Posterior vena cava (tissue), 2 donors: ENCODE measurements at places on chromosomes 3 and 15. TPM values are rescaled to one million over a fixed set of nuclear protein-coding genes. Genes with fewer than 3 reads are reported as not detected.

DNA sequence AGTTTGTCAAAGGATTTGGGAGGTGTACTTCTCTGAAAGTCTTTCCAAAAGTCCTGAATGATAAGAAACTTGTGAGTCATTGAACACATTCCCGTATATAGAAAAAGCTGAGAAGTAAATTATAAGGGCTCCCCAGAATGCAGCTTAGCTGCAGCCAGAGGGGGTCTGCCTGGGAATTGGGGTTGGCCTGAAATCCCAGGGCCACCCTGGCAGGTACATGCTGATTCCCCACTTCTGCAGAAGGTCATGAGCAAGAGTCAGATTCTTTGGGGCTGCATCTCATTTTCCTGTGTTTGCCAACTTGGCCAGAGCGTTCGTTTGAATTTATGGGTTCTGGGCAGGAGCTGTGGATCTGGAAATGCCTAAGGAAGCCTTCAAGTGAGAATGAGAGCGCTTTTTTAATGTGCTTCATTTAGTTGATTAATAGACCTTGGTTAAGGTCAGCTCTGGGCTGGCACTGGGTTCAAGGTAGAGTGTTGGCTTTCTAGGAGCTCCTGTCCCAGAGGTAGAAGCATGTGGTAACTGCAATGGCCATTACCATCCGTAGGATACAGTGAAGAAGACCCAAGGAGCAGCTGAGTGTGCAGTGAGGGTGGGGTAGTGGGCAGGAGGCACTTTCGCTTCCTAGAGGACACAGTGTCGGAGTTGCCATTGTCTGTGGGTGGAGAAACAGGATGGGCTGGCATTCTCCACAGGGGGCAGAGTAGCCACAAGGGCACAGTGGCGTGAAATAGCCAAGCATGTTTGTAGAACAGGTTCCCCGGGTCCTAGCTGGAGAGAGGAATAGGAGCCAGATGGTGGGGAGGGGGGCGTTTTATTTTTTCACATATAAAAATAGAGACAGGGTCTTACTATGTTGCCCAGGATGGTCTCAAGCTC, 3.2 kb downstream of the SLC6A6 start:
- no peak for DNase-seq

- no peak for DNase-seq
Observed at GRCh38 chr3:50862221-50862620, 187.5 kb downstream of the DOCK3 start.

DNA sequence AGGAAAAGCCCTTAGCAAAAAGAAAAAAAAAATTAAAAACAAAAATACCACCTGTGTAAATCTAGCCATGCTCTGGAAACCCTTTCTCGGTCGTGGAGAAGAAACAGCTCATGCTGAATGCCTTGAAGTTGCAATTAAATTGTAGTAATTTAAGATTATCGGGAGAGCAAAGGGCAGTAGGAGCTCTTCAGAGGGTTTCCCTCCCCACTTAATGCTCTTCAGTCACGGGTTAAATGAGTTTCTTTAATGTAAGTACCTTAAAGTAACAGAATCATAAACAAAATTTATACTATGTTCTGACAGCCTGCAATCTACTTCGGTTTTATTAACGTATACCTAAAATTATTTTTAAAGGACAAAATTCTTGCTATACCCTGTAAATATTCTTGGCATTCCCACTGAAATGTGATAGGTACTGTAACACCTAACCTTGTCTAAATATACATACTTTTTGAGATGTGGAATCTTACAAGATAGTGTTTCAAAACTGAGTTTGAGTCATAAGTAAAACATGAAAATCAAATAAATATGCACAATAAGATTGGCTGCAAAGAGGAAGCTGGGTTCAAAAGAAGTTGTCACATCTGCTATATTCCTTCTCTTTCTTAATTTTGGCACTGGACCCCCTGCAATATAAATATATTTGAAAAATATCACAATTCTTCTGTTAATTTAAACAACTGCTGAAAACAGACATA, 5.3 kb downstream of the FOXP1 start:
- DNase-seq, result no peak

DNA sequence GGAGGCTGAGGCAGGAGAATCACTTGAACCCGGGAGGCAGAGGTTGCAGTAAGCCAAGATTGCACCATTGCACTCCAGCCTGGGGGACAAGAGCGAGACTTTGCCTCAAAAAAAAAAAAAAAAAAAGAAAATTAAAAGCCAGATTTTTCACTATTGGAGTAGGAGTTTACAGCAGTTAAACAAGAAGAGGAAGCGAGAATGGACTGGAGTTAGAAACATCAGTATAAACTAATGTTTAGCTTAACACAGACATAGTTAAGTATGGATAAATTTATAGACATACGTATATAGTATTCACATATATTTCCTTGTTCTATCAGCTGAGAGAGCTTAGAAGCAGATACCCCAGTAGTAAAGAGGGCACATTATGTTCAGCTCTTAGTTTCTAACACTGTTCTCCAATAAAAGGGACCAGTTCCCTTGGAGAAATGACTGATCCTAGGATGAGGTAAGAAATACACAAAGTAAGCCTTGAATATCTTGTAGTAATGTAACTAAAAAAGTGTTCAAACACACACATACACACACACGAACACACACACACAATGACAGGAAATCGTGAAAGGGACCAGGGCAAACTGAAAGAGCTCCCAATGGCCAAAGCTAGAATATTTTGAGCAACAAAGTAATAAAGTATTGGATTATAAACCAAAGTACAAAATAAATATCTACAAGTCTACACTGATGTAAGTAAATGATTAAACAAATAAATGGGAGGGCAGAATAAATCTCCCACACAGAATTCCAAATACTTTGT, 25.1 kb downstream of the PIK3CB start:
- DNase-seq, result no peak

GRCh38 chr3:184563561-184563925, 2.0 kb downstream of the EPHB3 start:
- no peak for DNase-seq

DNA sequence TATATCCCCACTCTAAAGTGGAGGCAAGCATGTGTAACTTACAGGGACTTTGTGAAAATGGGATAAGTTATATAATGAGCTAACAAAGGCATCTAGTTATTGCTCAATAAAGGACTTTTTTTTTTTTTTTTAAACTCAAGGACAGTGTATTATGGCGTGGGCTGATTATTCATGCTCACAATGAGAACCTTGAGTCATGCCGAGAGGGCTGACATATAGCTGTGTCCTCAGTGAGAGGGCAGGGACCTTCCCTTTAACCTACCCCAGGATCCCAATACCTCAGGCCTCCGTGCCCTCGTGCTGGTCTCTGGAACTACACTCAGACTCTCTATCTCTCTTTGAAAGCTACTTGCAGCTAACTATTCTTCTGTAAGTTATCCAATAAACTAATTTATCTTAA, 319.9 kb upstream of the ICE2 start:
- DNase-seq, result no peak

Gene MCF2L2
- total RNA-seq, result 1.3 TPM

DNA sequence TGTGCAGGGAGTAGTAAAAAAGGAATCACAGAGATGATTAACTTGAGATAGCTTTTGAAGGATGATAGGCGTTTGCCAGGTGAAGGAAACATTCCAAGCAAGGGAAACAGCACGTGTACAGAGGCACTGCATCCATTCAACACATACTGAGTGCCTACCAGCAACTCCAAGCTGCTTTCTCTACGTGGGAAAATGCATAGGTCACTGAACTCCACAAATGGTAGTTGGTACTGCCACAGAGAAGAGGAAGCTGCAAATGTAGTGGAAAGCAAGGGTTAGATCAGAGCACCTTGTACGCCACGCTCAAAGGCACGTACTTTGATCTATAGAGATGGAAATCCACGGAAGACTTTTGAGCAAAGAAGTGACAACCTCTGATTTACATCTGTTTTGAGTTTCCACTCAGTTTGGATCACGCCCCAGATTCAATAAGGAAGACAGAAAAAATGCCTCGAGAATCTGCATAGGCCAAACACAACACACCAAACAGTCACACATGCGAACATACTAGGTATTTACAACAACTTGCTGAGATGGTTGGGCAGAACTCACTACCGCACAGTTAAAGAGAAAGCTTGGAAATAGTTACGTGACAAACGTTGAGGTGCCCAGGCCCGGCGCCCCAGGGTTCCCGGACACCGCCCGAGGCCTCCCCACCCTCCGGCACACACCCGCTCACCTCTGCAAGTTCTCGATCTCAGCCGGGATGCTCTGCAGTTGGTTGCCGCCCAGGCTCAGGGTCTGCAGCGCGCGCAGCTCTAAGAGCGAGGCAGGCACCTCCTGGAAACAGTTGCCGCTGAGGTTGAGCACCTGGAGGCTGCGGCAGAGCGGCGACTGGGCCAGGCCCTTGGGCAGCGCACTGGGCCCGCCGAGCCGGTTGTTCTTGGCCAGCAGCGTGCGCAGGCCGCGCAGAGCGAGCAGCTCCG, 826 bp downstream of the LRRC58 start:
- no peak for DNase-seq

Gene PCYT1A
- 64.9 TPM for total RNA-seq

DNA sequence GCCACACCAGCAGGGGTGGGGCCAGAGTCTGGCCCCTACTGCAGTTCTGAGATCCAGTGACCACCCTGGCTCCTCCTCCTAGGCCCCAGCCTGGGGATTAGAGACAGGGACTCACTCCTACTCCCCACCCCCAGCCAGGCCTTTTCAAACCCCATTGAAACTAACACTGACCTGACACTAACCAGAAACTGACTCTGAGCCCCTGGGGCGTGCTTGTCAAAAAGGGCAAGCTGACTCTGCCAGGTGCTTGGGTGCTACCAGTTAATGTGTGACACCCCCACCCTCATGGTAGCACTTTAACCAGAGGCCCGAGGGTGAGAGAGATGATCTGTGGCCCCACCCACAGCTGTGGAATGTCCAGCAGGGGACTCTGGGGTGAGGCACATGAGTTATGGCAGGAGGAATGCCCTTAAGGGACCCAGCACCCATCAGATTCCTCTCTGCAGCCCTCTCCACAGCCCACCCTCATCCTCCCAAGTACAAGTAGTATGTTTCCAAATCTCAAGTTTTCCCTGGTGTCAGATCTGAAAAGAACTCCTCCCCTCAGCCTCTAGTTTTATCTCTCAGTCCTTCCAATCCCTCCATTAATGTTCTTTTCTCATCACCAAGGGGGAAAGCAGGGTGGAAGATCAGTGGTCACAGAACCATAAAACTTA, 1.4 kb downstream of the PTH1R start:
- DNase-seq, result no peak

DNA sequence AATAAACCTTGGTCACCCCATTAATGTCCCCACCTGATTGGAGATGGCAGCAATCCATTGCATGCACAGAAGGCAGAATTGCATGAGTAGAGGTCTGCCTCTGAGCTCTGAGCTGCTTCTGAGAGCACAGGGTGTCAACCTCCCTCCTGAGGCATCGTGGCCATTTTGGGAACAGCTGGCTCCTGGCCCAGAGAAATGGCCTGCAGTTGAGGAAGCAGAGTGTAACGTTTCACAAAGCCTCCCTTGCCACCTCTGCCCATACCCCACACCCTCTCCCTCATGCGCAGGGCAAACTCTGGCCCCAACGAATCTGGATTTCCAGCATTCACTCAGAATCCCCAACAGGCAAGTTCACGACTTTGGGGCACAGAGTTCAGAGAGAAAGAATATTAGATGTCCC, 198.9 kb downstream of the ADAMTS9 start:
- DNase-seq, result no peak

DNA sequence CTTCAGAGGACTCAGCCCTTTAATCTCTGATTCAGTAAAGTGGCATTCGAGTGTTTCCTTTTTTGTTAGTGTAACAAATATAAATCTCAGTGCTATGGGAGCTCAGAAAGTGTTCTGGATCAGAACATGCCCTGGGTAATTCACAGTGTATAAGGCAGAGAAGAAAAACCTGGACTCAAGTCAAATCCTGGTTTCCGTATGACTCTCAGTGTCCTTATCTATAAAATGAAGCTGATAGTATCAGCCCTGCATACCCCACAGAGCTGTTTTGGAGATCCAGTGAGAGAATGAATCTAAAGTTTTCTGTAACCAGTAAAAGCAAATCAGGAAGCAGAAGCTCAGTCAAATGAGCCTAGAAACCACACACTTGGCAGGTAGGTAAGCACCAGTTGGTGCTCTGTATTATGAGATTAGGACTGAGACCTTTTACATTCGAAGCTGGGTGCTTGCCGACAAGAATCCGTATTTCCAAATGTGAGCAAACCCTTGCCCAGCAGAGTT, 67.2 kb downstream of the IL1RAP start:
- no peak for DNase-seq

Gene GNAT1
- not detected for total RNA-seq

- DNase-seq, result no peak
Observed at GRCh38 chr15:69554279-69554961, 101.8 kb downstream of the RPLP1 start.

Gene AMT
- 6.1 TPM for total RNA-seq

DNA sequence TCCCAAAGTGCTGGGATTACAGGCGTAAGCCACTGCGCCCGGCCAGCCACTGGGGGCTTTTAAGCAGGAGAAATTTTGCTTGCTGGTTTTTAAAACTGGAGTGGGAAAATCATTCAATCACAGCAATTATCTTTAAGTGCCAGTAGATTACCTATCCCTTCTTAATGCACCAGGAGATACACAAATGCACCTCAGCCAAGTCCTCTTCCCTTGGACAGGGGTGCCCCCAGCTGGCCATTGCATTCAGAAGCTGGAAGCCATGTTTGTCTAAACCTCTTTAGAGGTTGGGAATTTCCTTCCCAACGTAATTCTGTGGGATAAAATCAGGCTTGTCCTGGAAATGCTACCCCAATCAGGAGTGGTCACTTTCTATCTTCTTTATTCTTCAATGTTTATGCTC, 26.6 kb downstream of the MIX23 start:
- DNase-seq, result no peak

Gene LRRN1
- 1.7 TPM for total RNA-seq

Gene MME
- 1.1 TPM for total RNA-seq

DNA sequence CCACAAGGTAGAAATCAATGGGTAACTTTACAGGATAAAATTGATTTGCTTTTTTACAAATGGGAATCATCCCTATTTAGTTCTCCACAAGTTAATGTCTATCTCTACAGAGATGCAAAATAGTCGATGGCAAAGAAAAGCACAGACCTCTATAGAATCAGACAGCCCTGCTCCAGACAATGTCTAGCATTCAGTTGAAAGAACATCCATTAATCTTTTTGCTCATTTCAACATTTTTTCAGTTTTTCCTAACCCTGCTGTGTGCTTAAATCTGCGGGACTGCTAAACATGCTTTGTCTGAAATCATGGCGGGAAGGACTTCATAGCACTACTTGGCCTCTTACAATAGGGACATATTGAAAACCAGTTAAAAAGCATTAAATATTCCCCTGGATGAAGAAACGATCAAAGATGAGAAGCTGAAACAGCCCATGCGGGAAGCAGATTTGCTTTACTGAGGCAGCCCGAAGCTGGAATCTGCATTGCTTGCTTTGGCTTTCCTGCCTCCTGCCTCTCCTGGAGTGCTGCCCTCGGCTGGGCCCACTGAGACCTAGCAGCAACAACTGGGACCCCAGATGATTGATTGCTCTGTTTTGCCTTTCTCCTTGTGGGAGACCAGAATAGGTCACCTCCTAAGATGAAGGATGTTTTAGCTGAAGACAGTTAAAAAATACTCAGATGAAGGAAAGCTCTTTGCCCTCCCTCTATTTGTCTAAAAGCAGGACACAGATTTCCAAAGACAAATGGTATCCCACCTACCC, 38.5 kb upstream of the RASGRP1 start:
- no peak for DNase-seq

GRCh38 chr3:50542177-50543034, 25.1 kb downstream of the C3orf18 start:
- DNase-seq, result peak; percentile 90

Gene TMEM87A
- 51.9 TPM for total RNA-seq

- no peak for DNase-seq
Observed at GRCh38 chr3:196314597-196314996, 3.4 kb downstream of the DYNLT2B start.
